Bronchial epithelial cell (primary cell): ENCODE measurements at places on chromosomes 13 and 19.
A peak's percentile ranks its signal among the peaks of the same experiment; 100 is the strongest.

DNA sequence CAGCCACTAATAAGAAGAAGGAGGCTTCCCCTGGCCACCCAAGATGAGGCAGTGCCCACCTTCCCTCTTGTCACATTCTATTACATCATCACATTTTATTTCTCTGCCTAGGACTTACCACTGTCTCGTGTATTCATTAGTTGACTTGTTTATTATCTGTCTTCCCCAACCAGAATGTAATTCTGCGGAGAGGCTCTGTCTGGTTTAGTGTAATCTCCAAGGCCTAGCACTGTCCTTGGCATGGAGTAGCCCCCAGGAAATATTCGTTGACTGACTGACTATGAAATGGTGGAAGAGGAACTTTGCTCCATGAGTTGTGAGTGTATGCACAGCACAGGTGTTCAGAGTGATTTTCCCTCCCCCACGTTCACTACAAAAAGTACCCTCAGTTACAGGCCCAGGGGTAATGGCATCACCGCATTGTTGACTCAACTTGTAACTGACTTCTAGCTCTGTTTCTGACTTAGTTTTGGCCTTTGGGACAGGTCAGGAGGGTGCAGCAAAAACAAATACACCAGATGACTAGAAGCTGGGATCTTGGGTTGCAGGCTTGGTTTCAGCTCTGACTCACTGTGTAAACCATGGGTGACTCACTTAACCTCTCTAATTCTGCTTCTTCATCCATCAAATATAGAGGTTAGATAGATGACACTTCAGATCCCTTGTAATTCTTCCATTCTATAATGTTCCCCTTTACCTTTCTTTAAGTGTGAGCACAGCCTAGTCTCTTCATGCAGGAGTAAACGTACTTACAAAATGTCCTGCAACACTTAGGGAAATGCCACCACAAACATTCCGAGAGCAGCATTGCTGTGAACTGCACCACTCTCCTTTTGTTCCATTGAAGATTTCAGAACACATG is 229.7 kb downstream of the KCNRG start:
- peak; percentile 96 for DNase-seq

- DNase-seq, result peak; percentile 92
These were observed at the start of gene ZNF761 for GRCh38 chr19:53431399-53432087. ZNF761 (plus strand) TSS chr19:53431984; CDS start chr19:53447269, 15,285 bp downstream.

- DNase-seq, result no peak
These were observed 1.8 kb upstream of the CKM start for GRCh38 chr19:45324349-45324907.

- DNase-seq, result no peak
These were observed 810 bp downstream of the GPR180 start for GRCh38 chr13:94602467-94602866.

GRCh38 chr13:111900390-111901131 is 166.4 kb upstream of the SOX1 start:
- no peak for DNase-seq

DNA sequence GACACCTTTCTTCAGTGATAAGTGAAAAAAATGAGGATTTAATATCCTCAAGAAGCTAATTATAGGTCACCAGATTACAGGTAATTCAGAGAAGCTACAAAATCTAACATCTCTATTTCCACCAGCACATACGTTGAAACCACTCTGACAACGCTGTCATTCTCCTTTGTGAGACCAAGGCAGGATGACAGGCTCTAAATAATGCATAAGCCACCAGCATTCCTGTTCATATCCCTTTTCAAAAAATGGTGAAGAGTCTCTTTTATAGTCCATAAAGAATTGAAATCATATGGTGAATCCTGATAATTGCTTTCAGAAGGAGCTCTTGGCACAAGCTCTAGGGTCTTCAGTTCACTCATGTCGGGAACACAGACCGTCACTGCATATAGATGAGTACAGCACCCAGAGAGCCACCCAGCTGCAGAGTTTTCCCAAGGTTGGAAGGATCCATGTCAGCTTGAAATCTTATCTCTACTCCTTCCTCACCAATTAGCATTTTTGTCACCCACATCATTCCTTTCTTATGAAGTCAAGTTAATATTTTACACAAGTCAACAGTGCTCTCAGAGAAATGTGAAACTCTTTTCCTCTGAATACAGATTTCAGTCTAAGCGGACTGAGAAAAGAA is 431.4 kb downstream of the TBC1D4 start:
- peak; percentile 17 for DNase-seq

GRCh38 chr13:113646376-113646775 is 11.6 kb downstream of the ATP4B start:
- no peak for DNase-seq

GRCh38 chr19:15260939-15261338 is 28.7 kb upstream of the EPHX3 start:
- DNase-seq, result no peak

DNA sequence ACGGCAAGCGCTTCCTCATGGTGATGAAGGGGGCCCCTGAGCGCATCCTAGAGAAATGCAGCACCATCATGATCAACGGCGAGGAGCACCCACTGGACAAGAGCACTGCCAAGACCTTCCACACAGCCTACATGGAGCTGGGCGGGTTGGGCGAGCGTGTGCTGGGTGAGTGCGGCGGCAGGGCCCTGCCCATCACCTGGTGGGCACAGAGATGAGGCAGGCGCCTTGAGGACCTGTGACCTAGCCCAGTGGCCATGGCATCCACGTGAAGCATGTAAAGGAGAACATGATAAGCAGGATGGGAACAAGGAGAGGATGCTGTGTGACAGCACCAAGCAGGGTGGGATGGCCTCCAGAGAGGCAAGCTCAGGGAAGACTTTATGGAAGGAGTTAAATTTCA is 18.5 kb downstream of the ATP12A start:
- DNase-seq, result no peak

GRCh38 chr19:41951686-41952172 is 7.4 kb downstream of the RABAC1 start:
- peak; percentile 61 for DNase-seq

GRCh38 chr19:17949956-17950309 is 17.0 kb upstream of the KCNN1 start:
- no peak for DNase-seq

DNA sequence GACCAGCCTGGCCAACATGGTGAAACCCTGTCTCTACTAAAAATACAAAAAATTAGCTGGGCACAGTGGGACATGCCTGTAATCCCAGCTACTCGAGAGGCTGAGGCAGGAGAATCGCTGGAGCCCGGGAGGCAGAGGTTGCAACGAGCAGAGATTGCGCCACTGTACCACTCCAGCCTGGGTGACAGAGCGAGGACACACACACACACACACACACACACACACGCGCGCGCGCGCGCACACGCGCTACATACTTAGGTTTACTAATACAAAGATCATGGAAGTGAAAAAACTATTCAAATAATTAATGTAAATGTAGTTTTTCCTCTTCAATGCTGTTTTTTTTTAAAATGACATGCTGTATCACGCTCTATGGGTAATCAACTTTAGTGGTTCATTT is 58.5 kb upstream of the ZDHHC20 start:
- peak; percentile 10 for DNase-seq

DNA sequence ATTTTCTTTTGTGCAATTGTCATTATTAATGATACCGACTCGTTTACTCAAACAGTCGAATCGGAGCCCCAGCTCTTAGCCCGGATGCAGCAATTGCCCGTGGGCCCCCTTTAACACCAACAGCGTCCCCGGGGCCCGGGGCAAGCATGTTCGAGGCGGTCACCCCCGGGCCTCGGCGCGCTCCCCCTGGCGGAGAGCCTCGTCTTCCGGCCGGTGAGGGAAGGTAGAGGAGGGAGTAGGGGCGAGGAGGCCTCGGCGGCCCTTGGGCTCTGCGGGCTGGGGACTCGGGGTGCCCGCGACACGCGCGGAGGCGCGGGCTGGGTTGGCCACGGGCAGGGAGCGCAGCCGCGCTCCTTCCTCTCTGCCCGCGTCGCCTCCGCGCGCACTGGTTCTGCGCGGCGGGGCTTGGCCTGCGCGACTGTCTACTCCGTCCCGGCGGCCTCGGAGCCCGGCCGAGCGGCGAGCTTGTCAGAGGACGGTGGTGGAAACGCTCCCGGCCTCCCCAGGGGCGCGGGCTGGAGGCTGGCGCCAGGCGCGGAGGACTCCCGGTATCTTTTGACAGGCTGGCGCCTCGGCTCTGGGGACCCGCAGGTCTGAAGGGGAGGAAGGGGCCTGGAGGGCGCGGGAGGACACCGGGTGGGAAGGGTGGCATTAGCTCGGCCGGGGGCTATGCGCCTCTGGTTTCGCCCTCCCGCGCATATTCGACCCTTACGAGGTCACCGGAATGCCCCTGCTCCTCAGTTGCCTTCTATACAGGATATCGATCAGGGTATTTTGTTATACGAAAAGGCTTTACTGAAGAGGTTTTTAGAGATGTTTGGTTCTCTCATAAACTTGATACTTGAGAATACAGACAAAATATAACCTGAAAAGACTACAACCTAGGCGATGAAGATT is 1.5 kb downstream of the BIVM start:
- DNase-seq, result peak; percentile 49

GRCh38 chr19:1261798-1262622 is 7.1 kb upstream of the CIRBP start:
- DNase-seq, result no peak

DNA sequence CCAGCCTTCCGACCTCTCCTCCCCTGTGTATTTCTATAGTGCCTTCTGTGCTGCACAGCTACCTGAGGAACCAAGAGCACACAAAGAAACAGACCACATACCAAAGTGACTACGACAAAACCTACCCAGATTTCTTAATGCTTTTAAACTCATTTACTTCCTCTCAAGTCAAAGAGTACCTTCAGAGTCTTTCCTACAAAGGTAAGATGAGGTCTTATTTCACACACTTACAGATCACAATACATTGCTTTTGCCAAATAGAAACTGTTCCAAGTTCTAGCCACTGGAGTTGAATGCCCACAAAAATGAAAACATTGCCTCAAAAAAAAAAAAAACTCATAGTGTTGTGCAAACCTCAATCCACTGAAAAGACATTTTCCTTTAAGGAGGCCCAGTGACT is 36.4 kb downstream of the TEX26 start:
- DNase-seq, result peak; percentile 25

GRCh38 chr13:100124265-100124664 is 35.4 kb downstream of the PCCA start:
- peak; percentile 50 for DNase-seq
